ENCODE measurements at places on chromosomes 11 and 22.

- DNase-seq = no peak
Measured at GRCh38 chr22:48743601-48744282, 1083.9 kb downstream of the BRD1 start.

- peak; percentile 36 for DNase-seq
Measured at GRCh38 chr11:35211952-35212351, 73.0 kb downstream of the CD44 start.

GRCh38 chr11:114115451-114115928 is 56.0 kb downstream of the ZBTB16 start:
- no peak for DNase-seq

GRCh38 chr22:19113429-19113828 is 8.8 kb downstream of the DGCR2 start:
- DNase-seq = no peak

DNA sequence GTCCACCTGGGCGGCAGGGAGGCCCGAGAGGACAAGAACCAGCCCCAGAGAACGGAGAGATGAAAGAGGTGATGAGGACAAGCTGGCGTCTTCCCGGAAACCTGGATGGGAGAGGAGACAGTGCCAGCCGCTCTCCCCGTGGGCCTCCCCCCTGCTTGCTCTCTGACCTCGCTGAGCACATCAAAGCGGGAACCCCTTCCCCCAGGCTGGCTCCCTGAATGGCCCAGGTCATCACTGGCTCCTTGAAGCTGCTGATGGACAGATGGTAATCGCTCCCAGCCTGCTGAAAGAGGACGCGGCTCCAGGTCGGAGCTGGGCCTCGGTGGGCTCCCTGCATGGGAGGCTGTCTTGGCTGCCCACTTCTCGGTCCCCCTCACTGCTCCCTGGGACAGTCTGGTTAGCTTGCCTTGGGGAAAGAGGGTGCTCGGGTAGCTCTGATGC is 18.4 kb downstream of the RPUSD4 start:
- DNase-seq = no peak

DNA sequence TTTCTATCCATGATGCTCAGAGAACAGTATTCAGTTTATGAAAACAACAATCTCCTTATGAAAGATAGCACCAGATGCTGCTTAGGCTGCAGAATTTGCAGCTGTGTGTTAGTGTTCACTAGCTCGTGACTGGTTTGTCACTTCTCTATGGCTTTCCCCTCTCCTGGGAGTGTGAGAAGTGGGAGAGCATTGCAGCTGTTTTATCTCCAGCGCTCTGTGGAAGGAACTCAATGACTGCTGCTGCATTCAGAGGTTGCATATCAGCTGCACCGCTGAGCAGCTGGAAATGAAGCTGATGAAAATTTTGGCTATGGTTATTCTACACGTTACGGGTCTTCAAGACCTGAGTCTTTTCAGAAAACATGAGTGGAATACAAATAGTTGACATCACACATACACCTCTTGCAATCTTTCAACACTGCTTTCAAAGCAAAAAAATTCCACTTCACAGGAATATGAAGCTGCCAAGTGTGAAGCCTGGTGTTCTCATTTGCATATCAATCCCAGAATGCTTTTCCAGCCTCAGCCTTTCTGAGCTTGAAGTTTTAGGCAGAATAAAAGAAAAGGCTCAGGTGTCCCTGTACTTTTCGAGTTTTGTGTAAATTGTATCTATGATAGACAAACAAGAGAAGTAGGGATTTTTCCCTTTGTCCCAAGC is 149.3 kb upstream of the DDI1 start:
- no peak for DNase-seq

DNA sequence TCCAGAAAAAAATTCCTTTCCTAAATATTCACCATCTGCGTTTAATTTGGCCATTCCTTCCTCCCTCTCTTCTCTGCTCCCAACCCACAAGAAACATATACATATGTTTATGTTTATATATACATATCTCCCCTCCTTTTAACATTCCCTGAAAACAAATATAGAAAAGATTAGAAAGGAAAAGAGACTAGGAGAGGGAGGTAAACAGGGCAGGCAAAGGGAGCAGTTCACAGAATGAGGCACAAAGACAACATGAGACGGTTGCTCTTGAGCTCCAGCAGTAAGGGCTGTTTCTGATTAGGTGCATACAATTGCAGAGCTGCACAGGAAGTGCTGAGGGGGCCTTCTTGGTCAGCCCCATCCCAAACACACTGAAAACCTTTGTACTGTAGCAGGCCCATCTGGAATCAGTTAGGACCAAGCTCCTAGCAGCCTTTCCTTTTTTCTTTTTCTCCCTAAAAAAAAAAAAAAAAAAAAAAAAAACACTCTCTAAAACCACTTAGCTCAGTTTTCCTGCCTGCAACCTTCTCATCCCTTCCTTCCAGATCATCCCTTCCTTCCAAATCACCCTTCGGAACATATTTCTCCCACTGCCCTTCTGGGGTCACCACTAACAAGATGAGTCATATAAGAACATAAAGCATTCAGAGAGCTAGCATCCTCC is 57.0 kb downstream of the RBFOX2 start:
- no peak for DNase-seq

- DNase-seq = no peak
Measured at GRCh38 chr11:105229257-105229656, 89.7 kb upstream of the CARD18 start.

- DNase-seq = no peak
Measured at GRCh38 chr11:29018631-29019030, 910.4 kb downstream of the METTL15 start.

DNA sequence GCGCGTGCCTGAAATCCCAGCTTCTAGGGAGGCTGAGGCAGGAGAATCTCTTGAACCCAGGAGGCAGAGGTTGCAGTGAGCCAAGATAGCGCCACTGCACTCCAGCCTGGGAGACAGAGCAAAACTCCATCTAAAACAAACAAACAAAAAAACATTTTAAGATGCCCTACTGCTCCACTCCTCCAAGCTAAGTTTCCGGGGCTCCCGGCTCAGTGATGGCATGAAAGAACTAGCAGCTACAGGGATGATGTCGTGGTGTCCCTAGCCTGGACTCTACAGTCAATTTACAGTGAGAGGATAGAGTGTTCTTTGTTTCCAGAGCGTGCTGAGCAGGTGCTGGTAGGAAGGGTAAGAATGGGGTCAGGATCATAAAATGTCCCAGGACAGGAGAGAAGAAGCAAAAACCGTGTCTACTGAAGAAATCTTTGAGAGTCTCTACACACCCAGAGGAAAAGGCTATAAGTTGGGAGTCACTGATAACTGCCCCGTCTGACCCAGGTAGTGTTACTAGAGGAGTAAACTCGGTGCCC is 1.2 kb upstream of the ZBTB3 start:
- no peak for DNase-seq

- DNase-seq = no peak
Measured at GRCh38 chr22:22002526-22003055, 20.0 kb upstream of the TOP3B start.

DNA sequence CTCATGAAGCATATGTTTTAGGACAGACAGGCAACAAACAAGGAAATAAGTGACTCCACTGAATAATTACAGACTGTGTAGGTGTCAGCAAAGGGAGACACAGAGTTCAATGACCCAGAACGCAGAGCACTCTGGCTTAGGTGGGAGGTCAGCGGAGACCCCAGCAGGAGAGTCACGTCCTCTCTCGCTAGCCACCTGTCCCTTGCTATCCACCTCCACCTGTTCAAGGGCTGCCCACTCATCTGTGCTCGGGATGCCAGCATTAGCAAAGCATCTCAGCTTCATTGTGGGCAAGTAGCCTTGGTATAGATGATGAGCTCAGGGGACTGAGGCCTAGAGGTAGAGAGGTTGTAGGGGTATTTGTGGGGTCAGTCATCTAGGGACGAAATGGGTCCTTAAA is 21.8 kb upstream of the ATXN10 start:
- no peak for DNase-seq

DNA sequence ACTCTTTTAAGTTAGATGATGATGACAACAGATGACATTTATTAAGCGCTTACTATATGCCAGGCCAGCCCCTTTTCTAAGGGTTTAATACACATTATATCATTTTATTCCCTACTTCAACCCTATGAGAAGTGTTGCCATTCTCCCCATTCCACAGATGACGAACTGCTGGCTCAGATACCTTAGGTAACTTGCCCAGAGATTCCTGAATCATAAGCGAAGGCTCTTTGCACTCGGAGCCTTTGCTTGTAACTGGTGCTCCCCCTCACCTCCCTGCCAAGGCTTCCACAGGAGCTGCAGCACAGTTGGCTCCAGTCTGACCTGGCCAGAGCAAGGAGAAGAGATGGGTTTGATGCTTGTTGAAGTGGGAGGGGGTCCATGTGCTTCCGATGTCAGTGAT is 43.0 kb downstream of the DBX1 start:
- DNase-seq = no peak

- no peak for DNase-seq
Measured at GRCh38 chr22:36355362-36355761, 32.4 kb downstream of the MYH9 start.

GRCh38 chr11:14342906-14343305 is 16.1 kb downstream of the RRAS2 start:
- no peak for DNase-seq

GRCh38 chr11:57354699-57355098 is 16.5 kb downstream of the P2RX3 start:
- peak; percentile 71 for DNase-seq

- no peak for DNase-seq
Measured at GRCh38 chr22:26196657-26197056, 27.4 kb downstream of the SEZ6L start.

GRCh38 chr11:96778272-96778671 is 388.5 kb downstream of the JRKL start:
- DNase-seq = no peak

DNA sequence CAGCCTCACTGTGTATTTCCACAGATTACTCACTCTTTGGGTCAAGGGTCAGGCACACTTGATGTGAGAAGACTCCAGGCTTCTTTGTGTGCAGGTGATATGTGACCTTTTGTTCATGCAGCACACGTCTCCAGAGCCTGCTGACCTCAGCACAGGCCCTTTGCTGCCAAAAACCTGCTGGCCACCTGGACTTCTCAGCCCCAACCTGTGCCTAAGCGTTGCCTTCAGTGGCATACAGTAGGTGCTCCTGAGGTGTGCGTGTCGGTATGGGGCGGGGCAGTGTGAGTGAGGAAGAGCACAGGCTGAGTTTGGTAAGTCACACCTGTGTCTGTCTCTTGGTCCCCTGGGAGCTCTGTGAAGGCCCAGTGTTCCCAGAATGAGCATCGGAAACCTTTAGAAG is 58.1 kb downstream of the WNT11 start:
- DNase-seq = no peak

DNA sequence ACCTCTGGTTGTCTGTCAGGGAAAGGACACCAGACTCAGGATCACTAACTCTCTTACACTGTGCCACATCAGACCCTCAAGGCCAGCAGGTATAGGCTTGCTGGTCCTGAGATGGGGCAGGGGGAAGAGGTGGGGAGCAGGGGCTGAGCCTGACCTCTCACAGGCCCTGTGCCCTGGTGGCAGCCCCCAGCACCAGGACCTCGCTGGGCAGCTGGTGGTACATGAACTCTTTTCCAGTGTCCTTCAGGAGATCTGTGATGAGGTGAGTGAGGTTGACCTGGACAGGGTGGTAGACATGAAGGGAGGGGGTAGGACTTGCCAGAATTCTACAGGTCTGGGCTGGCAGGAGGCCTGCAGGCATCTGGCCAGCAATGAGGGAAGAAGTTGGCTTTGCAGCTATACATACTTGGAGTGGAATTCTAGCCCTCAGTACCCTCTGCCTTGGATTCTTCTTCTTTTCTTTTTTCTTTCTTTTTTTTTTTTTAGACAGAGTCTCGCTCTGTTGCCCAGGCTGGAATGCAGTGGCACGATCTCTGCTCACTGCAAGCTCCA is 1.4 kb downstream of the NUDT22 start:
- no peak for DNase-seq

DNA sequence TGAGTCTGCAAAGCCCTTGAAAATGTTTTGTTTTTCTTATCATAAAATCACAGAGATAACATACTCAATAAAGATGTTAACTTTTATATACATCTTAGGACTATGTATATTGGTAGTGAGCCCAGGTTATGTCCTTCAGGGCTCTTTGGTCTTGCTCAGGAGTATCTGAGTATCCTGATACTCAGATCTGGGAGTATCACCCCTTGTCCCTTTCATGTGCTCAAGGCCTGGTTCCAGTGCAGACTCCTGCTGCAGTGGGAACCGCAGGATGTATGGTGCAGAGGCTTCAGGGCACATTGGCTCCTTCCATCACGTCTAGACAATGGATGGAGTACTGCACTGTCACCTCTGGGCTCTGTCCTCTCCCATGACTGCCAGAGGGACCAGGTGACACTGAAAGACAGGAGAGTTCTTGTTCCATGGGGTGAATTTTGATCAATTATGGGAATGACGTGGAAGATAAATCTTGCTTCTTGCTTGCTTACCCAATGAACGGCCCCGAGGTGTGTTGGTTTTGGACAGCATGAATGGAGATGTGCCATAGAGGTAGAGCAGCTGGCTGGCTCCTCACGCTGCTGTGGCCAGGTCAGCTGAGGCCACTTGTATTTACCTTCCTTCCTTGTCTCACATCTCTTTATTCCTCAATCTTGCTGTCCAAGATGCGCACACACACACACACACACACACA is 215.5 kb downstream of the ARHGAP42 start:
- no peak for DNase-seq

DNA sequence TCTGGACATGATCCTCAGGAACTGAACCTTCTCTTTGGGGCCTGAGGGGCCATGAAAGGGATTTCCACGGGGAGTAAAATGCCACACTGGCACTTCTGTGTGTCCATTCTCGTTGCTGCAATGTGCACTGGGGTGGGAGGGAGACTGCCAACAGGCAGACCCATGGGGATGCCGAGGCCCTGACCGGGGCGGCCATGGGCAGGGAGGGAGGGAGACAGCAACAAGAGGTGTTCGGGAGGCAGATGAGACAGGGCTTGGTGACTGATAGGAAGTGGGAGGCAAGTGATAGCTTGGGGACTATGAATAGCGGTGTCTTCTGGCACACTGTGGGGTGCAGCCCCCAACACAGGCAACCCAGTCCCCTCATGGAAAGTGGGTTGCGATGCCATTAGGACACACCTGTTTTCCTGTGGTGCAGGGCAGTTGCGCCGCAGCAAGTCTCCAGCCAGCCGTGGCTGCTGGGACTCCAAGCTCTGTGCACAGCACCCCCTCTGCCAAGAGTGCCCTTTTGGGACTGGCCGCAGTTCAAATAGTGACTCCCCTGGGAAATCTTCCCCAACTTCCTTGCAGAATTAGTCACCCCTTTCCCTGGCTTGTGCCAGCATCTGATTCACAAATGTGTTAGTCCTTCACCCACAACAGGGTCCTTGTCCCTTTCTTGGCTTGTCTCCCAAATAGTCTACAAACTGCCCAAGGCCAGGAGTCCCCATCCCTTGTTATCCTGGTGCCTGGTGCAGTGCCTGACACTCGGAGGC is 88.8 kb downstream of the CHST1 start:
- no peak for DNase-seq

Measured in KG1 (cell line).